Frontal cortex (tissue), 4 donors: ENCODE measurements at places on chromosomes 3 and 15.

- no peak for DNase-seq
Measured at GRCh38 chr15:67148196-67148701, 82.8 kb downstream of the SMAD3 start.

DNA sequence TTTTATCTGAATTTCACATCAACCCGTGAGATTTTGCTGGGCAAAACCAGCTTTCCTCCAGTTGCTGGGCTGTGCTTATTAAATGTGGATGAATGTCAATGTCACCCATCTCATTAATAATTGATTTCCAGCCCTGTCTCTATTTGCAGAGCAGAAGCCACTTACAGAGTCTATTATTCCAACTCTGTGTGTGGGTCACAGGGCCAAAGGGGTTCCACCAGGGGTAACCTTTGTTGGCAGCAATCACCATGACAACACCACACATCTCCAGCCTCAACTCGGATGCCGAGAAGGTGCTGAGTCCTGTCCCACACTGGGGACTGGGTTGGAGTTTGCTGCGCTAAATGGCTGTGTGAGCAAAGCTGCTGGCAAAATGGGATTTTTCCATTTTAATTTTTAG, 51.1 kb upstream of the WNT5A start:
- DNase-seq = no peak

DNA sequence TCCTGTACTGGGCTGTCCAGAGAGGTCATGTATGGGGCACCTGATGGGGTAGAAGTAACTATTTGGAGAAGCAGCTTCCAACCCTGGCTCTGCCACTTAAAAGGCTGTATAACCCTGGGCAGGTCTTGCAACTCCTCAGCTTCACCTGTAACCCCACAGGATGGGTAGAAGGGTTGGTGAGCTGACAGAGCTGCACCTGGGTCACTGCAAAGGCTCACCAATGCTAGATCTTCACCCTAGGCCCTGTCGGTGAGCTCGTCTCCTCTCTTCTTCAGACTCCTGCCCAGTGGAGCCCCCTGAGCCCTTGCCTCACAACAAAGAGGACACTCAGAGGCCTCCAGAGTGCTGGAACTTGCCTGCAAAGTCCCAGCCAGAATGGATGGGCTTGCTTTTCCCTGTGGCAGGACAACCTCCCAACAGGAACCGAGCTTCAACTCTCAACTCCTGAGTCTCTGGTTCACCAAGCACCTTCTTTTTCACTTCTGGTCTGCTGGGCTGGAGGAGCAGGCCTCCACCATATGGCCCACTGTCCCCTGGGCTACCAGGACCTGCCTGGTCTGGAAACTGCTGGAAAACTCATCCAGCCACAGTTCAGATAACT, 45.9 kb downstream of the XXYLT1 start:
- DNase-seq = no peak

DNA sequence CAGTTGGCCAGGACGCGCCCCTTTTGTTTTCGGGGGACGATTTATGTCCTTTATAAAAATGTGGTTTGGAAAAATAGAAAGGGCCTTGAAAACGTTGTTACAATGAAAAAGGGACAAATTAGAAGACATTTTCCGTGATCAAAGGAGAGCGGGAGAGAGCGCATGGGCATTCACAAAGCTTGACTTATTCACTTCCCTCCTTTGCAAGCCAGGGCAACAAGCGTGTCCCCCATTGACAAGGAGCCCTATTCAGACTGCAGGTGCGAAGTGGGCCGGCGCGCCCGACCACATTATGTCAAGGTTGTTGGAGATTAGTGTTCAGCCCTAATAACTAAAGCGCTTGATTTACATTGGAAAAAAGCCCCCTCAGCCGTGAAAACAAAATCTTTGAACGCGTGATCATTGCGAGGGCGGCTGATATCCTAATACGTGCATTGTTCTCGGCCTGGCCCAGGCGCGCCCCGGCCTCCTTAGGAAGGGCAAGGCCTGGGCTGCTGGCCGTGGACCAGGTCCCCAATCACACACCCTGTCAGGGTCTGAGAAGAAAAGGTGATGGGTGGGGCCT, 25.9 kb downstream of the ZIC4 start:
- DNase-seq = no peak

DNA sequence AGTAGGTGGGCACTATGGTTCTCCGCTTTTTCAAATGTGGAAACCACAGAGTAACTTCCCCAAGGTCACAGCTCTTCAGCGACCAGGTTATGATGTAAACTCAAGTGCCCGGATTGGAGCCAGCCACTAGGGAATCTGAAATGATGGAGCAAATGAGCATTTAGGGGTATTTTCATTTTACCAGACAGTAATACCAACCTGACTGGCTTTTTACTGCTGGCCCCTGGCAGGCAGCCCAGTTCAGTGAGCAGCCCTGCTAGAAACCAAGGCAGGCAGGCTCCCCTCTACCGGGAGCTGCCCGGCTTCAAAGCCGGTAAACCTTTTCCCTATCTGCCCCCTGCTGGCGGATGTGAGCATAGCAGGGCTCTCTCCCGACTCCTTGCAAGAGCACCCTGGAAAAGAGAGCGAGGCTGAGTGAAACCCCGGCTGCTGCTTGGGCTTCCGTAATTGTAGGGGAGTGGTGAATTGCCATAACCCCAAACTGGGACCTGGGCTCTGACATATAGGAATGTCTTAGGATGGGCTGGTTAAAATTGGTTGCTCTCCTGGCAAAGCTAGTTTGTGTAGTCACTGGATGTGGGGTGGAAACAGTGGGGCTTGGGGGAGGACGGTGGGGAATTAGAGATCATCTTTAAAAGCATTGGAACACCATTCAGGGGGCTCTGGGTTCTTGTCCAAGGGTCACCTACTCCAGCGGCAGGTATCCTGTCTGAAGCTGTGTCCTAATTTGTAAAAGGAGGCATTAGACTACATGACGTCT, 98.0 kb upstream of the TNFAIP8L3 start:
- peak; percentile 60 for DNase-seq

DNA sequence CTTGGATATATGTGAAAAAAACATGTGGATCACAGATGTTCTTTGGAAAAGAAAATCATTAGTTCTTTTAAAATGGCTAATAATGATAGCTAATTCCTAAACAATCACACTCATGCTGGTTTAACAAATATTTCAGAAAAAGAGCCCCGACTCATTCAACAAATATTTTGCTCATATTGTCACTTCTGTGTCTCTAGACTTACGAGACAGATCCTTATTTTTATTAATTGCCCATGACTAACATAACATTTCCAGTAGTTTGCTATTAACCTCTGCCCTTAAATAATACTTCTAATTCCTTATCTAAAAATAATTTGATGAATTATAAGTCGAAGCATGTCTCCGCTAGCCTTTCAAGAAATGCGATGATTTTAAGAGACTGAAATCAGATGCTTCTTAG, 70.4 kb downstream of the SATB1 start:
- no peak for DNase-seq

DNA sequence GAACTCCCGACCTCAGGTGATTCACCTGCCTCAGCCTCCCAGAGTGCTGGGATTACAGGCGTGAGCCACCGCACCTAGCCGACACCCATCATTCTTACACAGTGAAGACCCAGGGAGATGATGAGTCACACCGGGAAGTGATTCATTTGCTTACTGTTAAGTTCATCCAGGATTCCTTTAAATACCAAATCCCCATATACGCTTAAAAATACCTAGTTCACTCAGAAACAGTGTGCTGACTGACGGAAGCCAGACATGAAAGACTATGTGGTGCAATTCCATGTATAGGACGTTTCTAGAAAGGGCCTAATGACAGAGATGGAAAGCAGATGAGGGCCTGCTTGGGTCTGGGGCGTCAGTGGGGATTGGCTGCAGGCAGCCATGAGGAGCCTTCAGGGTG, 75.2 kb downstream of the APBA2 start:
- DNase-seq = no peak

GRCh38 chr3:86282106-86282787, 708.7 kb downstream of the VGLL3 start:
- DNase-seq = no peak

DNA sequence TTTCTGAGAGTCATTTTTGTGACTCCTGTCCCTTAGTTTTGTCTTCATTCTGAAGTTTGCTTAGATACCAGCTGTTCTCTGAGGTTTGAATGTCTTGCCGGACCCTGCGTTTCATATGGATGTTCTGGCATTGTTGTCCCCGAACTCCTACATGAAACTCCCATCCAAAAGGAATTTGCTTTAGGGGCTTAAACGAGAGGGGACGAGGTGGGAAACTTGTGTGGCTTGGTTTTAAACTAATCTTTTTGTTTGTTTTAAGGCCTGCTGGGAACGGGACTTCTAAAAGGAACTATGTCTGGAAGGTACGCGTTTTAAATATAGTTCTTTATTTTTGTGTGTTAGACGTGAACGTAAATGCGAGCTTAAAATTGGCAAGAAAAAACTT, 679 bp downstream of the RPL35A start:
- DNase-seq = no peak

DNA sequence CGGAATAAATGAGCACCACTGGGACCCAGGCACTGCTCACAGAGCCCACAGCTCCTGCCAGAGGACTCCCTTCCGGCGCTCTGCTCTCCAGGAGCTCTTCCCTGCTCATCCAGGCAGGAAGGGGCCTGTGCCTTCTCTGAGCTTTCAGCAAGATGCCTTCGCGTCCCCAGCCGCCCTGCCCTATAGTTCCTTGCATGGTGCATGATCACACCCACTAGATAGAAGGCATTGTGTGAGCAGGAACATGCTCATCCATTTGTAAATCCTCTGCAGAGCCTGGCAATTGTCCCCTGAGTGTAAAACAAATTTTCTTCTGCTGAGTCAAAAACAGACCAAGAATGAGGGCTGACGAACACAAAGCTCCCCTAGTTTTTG, 181.6 kb downstream of the MEGF11 start:
- no peak for DNase-seq

GRCh38 chr3:111767756-111768445, 91.2 kb upstream of the PHLDB2 start:
- no peak for DNase-seq

DNA sequence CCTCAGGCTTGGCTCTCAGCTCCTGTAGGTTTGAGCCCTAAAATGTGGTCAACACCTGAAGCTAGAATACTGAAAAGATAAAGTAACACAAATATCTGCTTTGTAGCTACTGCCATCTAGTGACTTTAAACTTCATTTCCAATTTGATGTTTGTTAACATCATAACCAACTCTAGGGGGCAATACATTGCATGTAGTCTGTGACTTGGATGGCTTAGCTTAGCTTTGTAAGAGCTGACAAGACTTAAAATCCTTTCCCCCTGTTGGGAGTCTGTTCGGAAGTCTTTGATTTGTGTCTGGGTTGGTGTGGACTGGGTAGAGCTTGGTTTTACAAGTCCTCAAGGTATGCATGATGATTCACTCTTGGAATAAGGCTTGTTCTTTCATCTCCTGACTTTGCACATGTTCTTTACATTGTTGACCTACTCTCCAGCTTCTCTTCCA, 51.7 kb downstream of the SCN11A start:
- DNase-seq = peak; percentile 14

DNA sequence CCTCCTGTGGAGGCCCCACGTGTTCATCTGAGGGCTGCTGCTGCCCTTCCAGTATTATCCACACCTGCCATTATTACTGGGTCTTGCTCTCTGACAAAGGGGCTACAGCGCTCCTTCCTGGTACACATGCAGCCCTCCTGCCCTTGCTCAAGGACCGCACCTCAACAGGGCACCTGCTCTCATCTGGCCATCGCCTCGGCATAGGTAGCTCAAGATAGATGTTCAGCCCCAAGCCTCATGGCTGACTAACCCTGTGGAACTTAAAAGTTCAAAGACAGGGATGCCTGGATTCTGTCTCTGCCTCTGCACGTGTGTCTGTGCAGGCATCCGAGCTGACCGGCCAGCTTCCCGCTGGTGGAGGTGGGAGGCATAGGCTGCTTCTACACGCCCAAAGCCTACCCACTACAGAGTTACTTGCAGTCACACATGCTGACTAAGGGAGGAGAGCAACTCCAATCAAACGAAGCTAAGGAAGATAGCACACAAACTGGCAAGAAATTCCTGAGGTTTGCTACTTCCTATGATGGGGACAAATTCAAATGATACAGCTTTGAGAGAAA, 152.5 kb upstream of the ATP10A start:
- no peak for DNase-seq

- no peak for DNase-seq
Measured at GRCh38 chr3:196423044-196423781, 9.0 kb downstream of the UBXN7 start.

- DNase-seq = no peak
Measured at GRCh38 chr3:77051591-77051990, 11.7 kb downstream of the ROBO2 start.
